ENCODE measurements at places on chromosomes 12 and 14. TPM values are rescaled to one million over a fixed set of nuclear protein-coding genes. Genes with fewer than 3 reads are reported as not detected.

- DNase-seq, result no peak
Measured at GRCh38 chr14:72692696-72693095, 201.2 kb downstream of the DPF3 start.

DNA sequence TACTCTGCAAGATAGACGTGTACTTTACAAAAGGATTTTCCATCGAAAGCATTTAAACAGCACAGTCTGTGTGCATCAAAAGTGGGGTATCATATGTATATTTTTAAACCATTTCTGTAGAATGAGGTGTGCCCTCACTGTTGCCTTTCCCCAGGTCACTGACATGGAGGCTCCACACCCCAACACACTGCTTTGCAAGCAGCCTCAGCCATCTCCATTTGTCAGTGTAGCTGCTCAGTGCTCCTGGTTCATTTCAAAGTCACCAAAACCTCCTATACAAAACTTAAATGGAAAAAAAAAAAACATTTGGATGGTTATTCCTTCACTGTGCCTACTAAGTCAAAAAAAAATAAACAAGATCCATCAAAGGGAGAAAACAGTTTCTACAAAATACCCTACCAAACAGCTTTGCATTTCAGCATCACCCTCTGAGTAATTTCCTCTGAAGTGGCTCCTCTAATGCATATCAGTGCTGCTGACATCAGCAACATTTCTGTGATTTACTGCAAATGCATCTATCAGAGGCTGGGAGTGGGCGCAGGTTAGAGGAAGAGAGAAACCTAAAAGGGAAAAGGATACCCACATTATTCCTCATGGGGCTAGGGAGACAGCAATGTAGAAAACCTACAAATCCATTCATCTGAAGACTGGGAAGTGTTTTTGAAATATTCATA is 46.0 kb downstream of the KCNK10 start:
- DNase-seq, result no peak

DNA sequence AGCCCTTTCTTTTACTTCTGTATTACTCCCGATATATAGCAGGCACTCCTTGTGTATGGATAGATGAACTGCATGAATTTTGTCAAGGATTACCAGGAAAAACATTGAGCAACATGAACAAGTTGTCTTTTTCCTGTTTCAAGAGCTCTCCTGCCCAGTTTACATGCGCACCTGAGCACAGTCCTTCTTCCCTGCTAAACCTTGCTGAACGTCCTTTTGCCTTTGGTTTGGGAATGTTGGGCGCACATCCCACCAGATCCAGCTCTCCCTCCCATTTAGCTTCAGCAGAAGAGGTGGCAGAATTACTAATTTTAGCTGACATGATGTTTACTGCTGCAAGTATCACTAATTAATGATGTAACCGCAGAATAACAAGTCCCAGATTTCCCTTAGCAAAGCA is 121.4 kb upstream of the TMCC3 start:
- DNase-seq, result no peak

- DNase-seq, result no peak
Measured at GRCh38 chr14:68950111-68950510, 29.0 kb downstream of the ACTN1 start.

DNA sequence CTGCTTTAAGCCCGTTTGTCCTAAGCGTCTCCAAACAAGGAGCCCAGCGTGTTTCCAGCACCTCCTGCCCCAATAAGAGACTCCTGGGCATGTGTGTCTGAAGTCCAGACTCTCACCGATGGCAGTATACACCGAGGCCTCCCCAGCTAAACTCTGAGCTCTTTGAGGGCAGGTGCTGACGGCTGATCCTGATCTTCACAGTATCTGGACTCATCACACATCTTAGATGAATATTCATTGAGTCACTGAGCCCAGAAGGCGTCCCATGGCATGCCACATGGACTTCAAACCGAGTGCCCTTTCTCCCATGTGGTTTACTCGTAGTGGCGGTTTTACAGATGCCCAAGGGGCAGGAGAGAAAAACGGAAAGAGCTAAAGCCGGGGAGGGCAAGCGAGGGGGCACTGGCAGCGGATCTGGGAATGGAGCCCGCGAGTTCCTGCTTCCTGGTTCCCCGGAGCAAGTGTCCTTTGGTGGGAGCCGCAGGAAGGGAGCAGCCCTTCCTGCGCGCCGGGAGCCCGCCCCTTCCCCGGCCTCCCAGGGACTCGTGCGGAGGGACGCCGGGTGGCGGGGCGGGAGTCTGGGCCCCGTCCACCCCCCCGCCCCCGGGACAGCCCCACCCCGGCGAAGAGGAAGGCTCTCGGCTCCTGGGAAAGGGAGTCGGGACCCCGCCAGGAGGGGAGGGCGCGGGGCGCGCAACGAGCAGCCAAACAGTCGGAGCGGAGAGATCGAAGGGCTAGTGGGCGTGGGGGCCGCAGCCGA is 585 bp upstream of the TEAD4 start:
- no peak for DNase-seq

GRCh38 chr12:68617160-68617926 is 6.6 kb downstream of the RAP1B start:
- no peak for DNase-seq

PPP1R1A gene
- not detected for total RNA-seq

GPHN gene
- total RNA-seq, result 22.5 TPM

RNASE4 gene
- total RNA-seq, result 2.1 TPM

SYCP3 gene
- total RNA-seq, result 0.93 TPM

RPL10L gene
- not detected for total RNA-seq

SMIM41 gene
- total RNA-seq, result not detected

TUNAR gene
- total RNA-seq, result not detected

MBIP gene
- 21.3 TPM for total RNA-seq

Data from activated CD8-positive, alpha-beta memory T cell treated with anti-CD3 and anti-CD28 coated beads, Interleukin-2, amount 10 ng/mL, durations not matched to agents 7 days and 5 days (primary cell).